ENCODE measurements at places on chromosomes 2 and 18.

DNA sequence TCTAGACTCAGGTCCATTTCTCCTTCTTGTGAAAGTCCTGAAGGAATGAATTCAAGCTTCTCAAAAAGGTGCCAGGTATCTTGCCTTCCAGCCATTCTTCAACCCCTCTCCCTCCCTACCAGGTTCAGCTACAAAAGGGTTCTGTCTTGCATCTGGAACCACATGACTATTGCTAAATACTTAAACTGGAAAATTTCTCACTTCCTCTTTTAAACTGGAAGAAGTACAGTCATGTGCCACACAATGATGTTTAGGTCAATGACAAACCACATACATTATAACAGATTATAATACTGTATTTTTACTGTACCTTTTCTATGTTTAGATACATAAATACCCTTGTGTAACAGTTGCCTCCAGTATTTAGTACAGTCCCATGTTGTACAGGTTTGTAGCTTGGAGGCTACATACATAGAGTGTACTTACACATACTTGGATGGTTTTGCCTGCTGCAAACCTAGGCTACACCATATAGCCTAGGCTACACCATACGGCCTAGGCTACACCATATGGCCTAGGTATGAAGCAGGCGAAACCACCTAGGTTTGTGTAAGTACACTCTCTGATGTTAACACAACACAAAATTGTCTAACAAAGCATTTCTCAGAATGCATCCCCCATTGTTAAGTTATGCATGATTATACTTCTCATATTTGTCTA, 142.0 kb upstream of the DNMT3A start:
- DNase-seq: no peak

GRCh38 chr2:105671156-105671555, 73.6 kb upstream of the NCK2 start:
- DNase-seq: no peak

DNA sequence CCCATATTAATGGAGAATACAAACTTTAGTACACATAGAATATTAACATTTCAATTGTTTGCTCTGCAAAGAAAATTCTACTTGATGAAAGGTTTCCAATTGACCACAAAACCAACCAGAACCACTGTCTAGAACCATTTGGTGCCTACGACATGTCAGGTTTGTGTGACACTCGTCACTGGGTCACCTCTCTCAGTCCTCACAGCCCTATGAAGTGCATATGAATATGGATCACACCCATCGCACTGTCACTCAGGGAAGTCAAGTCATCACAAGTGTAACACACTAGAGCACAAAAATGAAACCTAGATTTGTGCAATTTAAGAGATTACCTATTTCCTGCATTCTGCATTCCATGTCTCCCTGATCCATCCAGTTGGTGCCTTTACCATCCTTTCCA, 43.7 kb downstream of the PTPN2 start:
- DNase-seq: no peak

DNA sequence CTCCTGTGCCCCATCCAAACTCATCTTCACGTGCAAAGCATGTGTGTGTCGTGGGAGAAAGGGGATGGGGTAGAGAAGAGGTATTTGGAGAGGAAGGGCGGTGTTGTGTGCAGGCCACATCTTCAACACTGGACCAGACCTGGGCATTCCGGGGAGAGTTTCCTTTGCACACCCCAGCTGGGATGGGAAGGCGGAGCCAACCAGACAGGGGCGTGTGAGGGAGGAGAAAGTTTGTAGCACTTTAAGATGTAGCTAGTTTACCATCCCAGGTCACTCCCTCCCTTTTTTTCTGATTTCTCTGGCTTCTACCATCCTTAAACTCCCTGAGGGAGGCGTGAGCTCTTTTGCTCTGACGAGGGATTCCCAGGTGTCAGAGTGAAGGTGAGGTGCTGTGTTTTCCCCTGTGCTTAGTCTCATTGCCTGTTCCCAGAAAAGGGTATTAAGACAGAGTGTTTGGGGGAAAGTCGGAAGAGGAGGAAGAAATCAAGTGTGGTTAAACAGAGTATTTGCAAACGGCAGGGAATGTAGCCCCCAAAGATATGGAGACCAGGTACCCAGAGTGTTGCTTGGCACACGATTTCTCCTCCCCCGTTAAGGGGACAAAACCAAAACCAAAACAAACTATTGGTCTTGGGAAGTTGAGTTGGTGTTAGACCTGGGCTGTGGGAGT, 1.6 kb downstream of the SETBP1 start:
- DNase-seq: no peak

DNA sequence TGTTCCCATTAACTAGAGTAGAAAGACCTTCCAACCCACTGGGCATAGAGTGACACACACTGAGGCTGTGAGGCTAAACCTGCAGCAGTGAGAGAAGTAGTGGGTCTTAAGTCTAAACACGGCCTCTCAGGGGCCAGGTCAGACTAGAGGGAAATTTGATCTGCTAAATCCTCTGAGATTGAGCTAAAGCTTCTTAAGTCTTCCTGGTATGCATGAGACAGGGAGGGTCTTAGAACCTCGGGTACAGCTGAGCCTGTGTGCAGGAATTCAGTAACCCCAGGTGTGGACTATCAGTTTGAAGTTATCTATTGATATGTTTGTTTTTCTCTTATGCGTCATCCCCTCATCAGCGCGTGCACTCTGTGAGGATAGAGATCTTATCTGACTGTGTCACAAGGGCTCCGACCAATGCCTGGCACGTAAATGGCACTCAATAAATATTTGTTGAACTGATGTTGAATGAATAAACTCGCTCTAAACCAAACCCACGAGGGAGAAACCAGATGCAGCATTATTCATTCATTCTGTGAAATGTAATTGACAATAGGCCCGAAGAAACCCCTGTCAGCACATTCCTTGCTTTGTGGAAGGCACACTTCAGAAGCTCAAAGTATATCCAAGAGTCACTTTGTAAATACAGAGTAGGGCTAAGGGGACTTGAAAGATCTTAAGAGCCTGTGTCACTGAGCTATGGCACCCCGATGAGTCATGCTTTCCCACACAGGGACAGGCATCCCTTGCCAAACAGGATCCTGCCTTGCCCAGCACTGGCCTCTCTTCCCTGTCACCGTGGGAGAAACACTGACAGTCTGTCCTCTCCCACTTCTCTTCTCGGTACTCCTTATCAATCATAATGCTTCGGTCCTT, 21.7 kb upstream of the RAB10 start:
- peak; percentile 64 for DNase-seq

GRCh38 chr18:59861963-59862819, 37.6 kb upstream of the PMAIP1 start:
- no peak for DNase-seq

GRCh38 chr2:130389783-130390182, 33.9 kb downstream of the PTPN18 start:
- no peak for DNase-seq

Data from NCI-H510A (cell line).